ENCODE measurements at places on chromosomes 5 and 9.

DNA sequence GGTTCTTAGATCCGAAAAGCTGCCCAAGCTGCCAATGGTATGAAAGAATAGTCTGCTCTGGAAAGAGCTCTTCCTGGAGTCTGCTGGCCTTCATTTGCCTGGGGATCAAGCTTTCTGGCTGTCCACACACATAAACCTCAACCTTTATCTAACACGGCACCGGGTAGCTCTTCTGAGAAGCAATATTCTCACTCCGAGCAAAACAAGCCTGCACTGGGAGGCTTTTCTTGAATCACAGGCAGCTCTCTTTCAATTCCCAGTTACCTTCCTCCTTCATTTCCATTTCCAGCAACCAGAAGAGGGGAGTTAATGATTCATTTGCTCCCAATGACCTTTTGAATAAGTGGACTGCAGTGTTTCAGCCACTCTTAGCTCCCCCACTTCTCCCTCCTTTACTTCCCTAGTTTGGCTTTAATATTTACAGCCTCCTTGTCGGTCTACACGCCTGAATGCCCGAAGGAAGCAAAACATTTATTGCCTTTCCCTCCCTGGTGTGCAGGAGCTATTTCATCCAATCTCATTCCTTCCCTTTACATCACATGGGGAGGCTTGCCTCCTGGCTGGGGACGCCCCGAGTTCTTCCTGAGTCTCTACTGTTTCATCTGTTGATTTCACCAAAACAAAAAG lies 187.1 kb downstream of the ARHGEF28 start:
- DNase-seq: no peak

GRCh38 chr5:55510523-55510880 lies 24.3 kb downstream of the PLPP1 start:
- no peak for DNase-seq

DNA sequence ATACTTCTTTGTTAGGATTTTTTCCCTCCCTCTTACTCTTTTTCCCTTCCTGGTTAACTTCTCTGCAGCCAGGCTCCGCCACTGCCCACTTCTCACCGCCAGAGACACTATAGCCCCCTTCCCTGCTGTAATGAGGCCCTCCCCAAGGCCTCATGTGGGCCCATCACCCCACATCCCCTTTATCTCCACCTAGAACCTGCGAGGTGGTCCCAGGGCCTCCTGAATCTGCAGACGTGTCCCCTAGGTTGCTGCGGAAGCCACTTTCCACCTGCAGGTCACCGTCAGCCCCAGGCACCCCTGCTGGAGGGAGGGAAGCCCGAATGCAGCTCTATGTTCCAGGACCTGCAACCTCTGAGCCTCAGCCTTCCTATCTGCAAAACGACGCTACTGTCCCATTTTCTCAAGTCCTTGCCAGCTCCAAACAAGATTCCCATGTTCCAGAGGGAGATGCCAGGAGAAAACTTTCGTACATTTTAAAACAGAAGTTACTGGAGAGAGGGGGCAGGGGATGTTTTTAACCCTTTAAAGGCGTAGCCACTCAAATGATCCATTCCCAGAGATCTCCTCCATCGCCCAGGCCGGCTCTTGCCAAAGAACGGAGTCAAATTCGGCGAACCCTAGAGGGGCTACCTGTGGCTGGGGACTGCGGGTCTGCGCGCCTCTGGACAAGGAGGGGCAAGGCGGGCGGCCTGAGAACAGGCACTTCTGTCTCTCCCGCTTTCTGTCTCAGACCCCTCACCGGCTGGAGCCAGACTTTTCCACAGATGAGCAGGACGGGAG lies 929 bp downstream of the SH3PXD2B start:
- DNase-seq: no peak

DNA sequence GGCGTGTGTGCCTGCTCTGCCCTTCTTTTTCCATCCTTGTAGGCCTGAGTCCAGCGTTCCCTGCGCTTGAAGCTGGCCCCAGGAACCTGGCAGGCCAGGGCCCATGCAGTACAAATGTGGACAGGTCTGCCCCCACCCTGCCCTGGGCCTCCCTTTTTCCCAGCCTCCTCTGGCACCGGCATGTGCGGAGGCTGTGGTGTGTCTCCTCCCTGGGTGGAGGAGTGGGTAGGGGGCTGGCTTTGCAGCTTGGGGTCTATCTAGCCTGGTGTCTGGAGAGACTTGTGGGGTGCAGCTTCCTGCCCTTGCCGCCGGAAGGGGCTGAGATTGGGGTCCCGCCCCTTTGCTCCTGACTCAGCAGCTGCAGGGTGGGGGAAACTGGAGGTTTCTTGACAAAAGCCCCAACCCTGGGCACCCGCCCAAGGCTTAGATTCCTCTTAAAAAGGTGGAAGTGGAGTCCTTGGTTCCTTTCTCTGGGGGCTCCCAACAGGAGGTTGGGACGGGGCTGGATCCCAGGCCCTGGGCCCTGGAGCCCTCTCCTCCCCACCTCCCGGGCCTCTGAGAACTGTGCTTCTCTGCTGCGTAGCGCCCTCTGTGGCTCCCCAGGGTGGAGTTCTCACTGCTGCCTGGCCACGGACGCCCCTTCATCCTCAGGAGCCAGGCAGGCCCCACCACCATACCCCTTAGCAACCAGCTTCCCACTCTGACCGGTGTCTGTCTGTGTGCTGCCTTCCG lies 18.0 kb downstream of the RXRA start:
- no peak for DNase-seq

GRCh38 chr9:121966706-121967105 lies 126.4 kb downstream of the TTLL11 start:
- no peak for DNase-seq

GRCh38 chr5:130135506-130135905 lies 231.2 kb downstream of the CHSY3 start:
- no peak for DNase-seq

- no peak for DNase-seq
These were observed 339.0 kb upstream of the CTNND2 start for GRCh38 chr5:12242950-12243888.

DNA sequence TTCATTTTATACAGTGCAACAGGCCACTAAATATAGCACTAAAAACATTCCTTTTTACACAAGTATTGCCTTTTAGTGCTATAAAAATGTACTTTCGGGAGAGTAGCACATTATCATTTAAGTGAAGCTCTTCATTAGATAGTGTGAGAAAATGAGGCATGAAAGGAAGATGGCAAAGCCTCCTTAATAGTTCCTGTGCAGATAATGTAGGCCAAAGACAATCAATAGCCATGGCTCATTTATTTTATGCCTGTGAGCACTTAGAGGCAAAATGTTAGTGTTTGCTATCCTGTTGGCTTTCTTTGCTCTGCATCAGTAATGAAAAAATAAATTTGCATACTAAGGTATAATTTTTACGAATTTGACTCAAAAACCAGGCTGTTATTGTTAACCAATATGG lies 929.5 kb upstream of the C9orf72 start:
- no peak for DNase-seq

GRCh38 chr9:69009708-69010107 lies 4.2 kb downstream of the PRKACG start:
- DNase-seq: no peak

DNA sequence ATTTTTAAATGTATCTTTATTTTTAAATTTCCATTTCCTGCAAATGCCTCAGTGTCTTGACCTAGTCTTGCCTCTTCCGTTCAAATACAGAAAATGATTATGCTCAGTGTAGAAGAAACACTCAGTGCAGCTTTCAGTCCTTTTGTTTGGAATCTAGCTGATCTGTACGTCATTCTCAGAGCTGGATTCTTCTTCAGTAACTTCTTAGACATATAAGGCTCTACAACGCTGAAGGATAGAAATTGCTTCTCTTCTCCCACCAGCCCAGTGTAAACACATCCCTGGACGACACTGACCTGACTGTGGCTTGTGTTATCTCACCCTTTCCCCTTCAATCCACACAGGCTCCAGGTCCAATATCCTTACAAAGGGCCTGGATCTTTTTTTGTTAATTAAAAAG lies 3.2 kb upstream of the ALDH1B1 start:
- no peak for DNase-seq

DNA sequence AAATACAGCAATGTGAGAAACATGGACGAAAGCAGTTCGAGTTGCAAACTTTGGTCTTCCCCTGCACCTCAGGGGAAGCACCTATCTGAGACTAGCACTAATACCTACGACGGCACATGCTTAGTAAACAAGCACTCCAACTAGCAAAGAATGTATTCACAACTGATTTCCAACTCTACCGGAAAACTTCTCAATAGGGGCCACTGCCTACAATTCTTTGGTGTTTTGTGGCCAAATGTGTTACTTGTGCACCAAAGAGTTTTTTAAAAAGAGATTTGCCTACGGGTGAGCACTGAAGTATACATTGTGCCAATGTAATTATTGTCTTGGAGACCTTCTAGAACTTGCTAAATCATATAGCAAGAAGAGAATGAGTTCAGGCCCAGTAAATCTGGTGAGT lies 12.2 kb downstream of the ENC1 start:
- no peak for DNase-seq

DNA sequence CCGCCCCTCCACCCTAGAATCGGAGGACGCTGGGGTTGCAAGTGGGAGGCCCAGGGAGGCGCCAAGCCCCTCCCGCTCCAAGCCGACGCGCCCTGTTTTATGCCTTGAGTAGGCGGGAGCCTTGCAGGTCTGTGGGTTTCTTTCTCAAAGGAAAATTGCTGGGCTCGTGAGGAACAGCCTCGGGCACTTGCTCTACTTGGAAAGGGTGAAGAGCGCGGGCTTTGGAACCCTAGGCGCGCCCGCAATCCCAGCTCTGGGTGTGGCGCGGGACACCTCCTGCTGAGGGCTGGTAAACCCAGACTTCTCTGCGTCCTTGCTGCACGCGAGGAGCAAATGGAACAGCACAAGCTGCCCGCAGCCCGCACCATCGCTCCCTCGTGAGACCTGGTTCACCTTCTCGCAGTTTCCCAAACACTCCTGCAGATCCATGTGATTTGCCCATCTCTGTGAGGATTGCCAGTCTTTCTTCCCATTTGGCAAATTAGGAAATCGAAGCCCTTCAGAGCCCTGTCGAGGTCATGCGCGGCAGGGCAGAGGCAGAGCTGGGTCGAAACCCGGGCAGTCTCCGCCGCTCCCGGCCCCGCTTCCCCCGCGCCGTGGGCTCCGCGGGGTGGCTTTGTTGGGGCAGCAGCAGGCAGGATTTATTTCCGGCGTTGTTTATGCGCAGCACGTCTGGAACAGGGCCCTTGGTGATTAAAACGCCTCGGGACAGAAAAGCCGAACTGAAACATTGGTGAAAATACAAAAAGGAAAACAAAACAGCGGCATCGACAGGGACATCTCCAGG lies 98.4 kb upstream of the CPLX2 start:
- DNase-seq: no peak

- no peak for DNase-seq
These were observed 732 bp downstream of the PBX3 start for GRCh38 chr9:125747765-125748445.

- no peak for DNase-seq
These were observed 651.3 kb downstream of the PTPRD start for GRCh38 chr9:9961487-9961886.

GRCh38 chr9:128899566-128900322 lies 17.8 kb downstream of the LRRC8A start:
- DNase-seq: peak; percentile 25

- no peak for DNase-seq
These were observed 265.1 kb upstream of the TAS2R1 start for GRCh38 chr5:9895302-9895645.

- no peak for DNase-seq
These were observed 94.1 kb downstream of the PTCH1 start for GRCh38 chr9:95422650-95423049.

GRCh38 chr9:81234924-81235610 lies 454.3 kb downstream of the TLE1 start:
- DNase-seq: no peak

DNA sequence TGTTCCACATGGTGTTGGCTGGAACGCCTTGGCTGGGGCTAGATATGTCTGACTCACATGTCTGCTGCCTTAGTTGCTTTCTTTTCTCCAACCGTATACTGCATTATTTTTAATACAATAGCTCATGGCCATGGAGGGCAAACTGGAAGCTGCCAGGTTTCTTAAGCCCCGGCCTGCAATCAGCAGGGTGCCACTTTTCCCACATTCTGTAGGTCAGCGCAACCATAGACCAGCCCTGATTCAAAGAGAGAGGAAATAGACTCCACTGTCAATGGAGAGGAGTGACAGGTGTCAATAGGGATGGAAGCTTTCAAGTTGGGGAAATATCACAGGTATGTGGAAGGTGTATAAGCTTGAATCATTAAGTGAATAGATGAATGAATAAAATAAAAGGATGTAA lies 60.5 kb downstream of the TARS1 start:
- no peak for DNase-seq

DNA sequence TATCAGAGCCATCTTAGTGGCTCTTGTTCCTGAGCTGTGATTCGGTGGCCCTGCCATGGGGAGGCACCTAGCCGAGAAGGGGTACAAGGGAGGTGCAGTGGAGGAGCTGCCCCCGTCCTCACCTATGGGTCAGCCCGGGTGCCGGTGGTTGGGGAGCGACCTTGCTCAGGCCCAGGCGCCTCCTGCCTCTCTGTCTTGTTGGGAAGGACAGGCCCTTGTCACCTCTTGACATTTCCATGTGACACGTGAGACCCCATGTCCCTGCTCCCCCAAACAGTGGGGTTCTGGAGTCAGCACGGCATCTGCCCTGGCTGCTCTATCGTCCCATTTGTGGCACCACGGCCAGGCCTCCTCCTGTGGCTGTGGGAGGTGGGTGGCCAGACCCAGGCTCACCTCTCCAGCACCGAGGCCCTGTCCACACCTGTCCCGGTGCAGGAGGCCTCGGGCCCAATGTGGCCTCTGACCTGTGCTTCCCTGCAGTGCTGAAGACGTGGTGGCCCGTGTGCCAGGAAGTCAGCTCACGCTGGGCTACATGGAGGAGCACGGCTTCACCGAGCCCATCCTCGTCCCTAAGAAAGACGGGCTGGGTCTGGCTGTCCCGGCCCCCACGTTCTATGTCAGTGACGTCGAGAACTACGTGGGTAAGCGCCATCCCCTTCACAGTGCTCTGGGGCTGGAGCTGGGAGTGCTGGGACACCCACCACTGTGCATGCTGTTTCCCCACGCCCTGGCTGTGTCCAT lies 68.9 kb downstream of the PHF2 start:
- no peak for DNase-seq

DNA sequence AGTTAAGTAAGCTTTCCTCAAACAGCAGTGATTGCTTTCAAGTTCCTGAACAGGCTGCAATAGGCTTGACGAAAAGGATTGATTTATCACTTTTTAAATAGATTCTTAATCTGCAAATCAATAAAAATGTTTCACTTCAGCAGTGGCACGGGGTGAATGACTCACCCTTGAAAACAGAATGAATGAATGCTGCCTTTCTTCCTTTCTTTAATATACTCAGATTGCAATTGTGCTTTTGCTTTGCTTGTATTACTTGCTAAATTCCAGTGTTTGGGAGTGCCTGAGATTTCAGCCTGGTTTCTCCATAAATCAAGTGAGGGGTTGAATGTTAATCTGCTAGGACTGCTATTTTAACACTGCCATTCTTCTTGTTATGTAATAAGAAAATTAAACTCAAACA lies 1293.8 kb downstream of the PTPRD start:
- DNase-seq: no peak

- no peak for DNase-seq
These were observed 53.4 kb downstream of the UBAP1 start for GRCh38 chr9:34232201-34232600.

DNA sequence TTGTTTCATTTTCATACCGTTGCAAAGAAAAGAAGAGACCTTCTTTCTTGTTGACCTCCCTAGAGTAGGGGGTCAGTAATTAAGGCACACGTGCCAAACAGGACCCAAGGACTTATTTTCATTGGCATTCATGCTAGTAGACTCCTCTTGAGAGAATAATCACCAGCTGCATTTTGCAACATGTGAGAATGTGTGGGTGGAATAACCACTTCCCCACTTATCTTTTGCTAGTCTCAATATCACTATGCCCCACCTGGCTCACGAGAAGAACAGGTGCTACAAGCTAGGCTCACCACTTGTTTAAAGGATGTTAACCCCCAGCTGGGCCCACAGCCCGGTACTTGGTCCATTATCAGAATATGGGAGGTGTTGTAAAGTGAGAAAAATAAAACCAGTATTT lies 460.7 kb upstream of the MEF2C start:
- DNase-seq: no peak
